ENCODE measurements at places on chromosomes 4 and X.

- DNase-seq, result no peak
Measured at GRCh38 chr4:115323106-115323707, 209.8 kb upstream of the NDST4 start.

GRCh38 chr4:163732473-163732872, 238.0 kb downstream of the TMA16 start:
- no peak for DNase-seq

- no peak for DNase-seq
Measured at GRCh38 chr4:70754990-70755688, 33.4 kb downstream of the RUFY3 start.

- DNase-seq, result no peak
Measured at GRCh38 chr4:24007860-24008261, 118.0 kb upstream of the PPARGC1A start.

DNA sequence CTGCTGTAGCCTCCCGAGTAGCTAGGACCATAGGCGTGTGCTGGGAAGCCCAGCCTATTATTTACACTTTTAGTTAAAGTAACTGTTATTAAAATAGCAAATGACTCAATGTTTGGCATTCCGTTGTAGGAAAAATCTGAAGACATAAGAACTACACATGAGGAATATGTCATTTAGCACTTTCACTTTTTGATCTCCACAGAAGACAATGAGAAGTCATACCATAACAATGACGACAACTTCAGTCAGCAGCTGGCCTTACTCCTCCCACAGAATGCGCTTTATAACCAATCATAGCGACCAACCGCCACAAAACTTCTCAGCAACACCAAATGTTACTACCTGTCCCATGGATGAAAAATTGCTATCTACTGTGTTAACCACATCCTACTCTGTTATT, 6.7 kb downstream of the GPR34 start:
- no peak for DNase-seq

DNA sequence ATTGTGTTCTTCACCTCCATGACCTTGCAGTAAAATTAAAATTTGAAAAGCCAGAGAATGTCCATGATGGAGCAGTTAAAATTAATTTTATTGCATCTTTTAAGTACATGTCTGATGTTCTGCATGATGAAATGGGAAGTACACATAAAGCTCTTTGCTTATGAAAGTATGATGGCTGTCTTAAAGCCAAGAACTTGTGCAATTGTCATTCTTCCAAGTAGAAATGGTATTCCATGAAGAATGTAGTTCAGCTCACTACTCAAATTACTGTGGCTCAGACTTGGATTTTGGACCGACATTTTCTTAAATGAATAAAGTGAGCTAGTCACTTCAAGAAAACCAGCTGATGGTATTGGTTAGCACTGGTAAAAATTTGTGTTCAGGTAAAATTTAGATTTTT, 161.7 kb upstream of the CXCL13 start:
- DNase-seq, result no peak

GRCh38 chr4:148057516-148057915, 325.6 kb downstream of the ARHGAP10 start:
- no peak for DNase-seq

DNA sequence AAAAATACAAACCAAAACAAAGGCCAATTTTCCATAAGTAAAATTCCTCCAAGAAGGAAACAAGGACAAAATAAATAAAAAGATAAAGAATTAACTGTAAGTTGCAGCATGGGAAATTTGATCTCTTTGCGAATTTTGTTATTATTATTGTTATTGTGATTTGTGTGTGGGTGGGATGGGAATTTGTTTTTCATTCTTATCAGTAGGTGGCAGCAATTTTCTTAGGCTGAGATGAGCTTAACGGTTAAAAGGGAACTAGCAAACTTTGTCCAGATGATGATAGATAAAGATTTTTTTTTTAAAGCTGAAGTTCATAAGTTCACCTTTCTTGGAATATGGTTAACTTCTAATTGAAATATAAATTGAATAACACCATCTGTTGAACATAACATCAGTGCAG, 83.2 kb upstream of the IL1RAPL2 start:
- no peak for DNase-seq

GRCh38 chr4:86496094-86497080, 97.7 kb upstream of the PTPN13 start:
- DNase-seq, result no peak

- no peak for DNase-seq
Measured at GRCh38 chr4:78845472-78845871, 69.3 kb downstream of the BMP2K start.

DNA sequence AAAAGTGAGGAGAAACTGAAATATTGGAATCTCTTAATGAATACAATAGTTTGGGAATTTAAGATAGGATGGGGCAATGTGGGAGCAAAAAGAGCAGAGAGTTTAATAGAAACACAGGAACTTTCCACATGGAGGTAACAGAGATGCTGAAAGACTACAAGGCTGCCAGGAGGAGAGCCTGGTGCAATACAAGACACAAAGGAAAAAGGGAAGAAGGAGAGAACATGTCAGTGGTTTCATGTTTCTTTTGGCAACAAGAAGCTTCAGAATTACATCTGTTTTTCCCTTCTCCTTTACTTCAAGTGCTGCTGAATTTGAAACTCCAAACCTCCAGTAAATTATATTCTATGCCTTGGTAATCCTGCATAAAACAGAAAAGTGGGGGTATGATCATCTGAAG, 474.3 kb downstream of the FAT4 start:
- no peak for DNase-seq

DNA sequence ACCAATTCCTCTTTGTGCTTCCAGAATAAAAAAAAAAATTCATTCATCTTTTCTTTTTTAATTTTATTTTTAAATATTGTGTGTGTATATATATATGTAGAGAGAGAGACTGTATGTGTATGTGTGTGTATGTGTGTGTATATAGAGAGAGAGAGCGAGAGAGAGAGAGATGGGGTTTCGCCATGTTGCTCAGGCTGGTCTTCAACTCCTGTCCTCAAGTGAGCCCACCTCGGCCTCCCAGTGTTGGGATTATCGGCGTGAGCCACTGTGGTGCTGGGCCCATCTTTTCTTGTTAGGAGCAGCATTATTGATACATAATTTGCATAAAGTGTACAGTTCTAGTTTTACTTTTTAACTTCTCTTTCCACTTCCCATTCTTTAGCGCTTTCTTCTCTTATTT, 33.6 kb downstream of the KDM6A start:
- no peak for DNase-seq

DNA sequence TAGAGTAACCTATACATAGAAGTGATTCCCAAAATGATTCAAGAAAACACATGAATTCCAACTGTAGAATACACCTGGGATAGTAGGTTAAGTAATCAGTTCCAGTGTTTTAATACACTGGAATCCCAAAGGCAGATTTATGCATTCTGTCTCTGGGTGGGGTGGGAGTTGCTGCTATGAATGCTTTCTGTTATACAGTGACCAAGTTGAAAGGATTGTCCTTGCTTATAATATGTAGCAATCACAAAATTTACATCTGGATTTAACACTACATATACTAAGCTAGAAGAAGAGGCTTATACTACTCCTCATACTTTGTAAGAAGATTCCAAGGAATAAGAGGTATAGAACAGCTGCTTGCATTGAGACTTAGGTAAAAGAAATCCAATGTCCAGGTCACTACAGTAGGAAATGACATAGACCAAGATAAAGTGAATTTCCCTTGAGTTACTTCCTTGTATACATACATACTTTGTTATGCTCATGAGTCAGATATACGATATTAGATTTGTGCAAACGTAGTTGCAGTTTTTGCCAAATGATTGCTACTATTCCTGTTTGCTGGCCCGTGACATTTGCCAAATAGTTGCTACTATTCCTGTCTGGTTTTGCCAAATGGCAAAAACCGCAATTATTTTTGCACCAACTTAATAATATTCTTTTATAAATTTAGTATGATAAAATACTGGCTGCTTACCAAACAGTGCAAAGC, 210.5 kb upstream of the DIAPH2 start:
- no peak for DNase-seq

GRCh38 chrX:2679534-2680485, 11.3 kb upstream of the CD99 start:
- DNase-seq, result no peak

DNA sequence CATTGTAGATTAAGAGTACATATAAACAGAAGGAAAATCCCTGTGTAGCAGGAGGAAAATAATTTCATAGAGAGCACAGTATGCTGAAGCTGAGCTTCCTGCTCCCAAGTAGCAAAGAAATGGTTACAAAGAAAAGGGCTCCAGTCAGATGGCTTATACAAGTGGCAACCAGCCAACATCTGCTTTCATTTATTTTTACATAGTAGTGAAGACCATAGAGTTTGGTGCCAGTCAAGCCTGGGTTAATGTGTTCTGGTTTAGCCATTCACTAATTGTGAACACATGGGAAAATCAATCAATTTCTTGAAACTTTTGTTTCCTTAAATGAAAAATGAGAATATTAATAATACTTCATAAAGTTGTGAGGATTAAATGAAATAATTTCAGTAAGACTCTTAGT, 111.3 kb upstream of the ELOVL6 start:
- DNase-seq, result no peak

GRCh38 chrX:110268886-110269285, 49.0 kb downstream of the AMMECR1 start:
- no peak for DNase-seq

- DNase-seq, result no peak
Measured at GRCh38 chr4:16418814-16419213, 192.5 kb upstream of the TAPT1 start.

DNA sequence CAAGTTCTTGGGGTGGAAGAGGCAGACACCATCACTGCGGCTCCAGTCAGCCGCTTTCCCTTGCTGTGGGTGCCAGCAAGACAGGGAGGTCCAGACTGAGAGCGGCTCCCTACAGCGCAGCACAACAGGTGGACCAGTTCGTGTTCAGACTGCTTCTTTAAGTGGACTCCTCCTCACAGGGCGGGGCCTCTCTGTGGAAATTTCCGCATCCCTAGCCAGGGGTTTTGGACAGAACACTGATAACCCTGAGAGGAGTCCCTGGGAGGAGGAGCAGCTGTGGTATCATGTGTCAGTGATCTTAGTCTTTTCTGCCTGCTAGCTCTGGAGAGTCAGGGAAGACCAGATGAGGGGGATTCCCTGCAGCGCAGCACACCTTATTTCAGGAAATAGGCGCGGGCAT, 48.5 kb downstream of the MAGEC2 start:
- no peak for DNase-seq

DNA sequence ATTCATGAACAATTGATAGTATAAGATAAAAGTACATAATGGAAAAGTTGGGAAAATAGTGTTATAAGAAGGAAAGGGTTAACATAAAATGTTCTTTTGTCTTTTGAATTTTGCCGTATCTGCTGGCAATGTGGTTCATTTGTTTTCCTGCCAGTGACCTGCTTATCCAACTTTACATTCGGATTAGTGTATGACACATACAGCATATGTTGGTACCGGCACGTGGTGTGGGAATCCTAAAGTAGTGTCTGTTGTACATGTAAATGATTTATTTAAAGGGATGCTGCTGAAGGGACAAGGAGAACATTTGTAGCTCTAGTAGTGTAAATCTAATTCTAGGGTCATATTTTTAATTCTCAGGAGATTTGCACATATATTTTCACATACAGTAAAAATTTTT, 11.5 kb downstream of the RAB9A start:
- no peak for DNase-seq

DNA sequence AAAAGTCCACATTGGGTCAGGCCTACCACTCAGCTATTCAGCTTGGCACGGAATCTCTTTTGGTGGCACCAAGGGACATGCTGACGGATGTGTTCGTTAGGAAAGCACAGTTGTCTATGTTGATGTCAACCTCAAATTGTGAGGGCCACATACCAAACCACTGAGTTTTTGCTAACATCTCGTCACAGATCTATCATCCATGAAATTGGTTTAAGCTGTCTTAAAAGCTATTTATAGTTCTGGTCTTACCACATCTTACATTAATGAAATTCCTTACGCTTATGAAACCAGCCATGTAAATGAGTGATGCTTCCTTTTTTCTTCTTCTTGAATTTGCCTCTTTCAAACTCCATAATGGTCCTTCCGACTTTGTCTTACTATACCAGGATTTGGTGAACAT, 101.5 kb downstream of the MGST2 start:
- DNase-seq, result no peak

DNA sequence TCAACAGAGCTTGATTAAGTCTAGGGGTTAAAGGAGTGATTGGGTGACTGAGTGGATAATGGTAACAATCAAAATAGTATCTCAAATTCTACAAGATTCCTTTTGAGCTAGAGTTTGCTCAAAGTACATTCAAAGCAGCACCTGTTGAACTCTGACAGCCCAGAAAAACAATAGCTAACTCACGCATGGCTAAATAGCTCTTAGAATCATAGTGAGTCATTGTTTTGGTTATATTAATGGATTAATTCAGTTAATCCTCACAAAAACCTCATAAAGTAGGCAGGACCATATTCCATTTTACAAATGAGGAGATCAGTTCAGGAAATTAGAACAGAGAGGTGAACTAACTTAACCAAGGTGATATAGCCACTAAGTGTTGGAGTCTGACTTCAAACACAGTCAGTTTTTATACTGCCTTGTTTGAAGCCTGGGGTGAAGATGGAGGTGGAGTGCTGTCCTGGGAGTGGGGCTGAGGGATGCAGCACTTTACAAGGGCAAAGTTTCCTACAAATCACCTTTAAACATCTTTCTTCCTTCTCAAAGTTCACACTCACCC, 35.9 kb upstream of the PPM1K start:
- no peak for DNase-seq

DNA sequence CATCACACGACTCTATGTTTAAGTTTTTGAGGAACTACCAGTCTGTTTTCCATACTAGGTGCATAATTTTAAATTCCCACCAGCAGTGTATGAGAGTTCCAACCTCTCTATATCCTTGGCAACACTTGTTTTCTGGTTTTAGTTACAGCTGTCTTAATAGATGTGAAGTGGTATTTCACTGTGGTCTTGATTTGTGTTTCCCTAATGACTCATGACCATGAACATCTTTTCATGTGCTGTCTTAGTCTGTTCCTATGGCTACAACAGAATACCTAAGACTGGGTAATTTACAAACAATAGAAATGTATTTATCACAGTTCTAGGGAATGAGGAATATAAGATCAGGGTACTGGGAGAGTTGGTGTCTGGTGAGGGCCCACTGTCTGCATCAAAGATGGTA, 51.5 kb upstream of the GPR78 start:
- no peak for DNase-seq

GRCh38 chrX:138788771-138789170, 77.3 kb upstream of the FGF13 start:
- no peak for DNase-seq

GRCh38 chr4:8201321-8201781, 2.3 kb downstream of the SH3TC1 start:
- DNase-seq, result no peak

All from stimulated activated CD4-positive, alpha-beta T cell treated with anti-CD3 and anti-CD28 coated beads, Interleukin-1b, Interleukin-23, amount 100 ng/mL, for 1 hour (primary cell).